ENCODE measurements at places on chromosomes 4 and X.

DNA sequence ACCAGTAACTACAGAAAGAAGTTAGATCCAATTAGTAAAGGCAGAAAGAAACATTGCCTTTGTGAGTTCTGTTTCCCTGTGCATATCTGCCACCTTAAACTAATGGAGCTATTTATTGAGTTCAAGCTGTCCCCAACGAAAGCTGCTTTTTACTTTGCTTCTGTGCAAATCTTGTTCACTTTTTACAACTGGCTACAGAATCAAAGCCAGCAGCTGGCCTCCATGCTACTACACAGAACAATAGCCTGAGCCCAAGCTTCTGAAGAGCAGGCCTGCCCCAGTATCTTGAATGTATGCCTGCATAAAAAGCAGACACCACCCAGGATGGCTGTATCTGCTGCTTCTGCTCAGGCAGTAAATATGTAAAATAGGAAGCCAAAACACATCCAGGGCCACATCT lies 28.1 kb downstream of the ANK2 start:
- DNase-seq, result no peak

- no peak for DNase-seq
Measured at GRCh38 chr4:114563536-114564315, 34.9 kb upstream of the UGT8 start.

DNA sequence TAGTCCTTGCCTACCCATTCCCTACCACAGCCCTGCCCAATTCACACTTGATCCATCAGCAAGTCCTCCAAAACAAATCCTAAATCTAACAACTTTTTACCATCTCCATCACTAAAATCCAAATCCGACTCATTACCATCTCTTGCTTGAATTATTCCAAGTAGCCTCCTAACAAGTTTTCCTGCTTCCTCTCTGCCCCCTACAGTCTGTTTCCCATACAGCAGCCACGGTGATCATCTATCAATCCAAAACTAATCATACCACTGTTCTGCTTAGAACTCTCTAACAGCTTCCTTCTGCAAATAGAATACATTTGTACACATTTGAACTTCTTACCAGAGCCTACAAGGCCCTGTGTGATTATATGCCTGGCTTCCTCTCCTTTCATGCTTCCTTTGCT lies 133.0 kb downstream of the SHROOM4 start:
- no peak for DNase-seq

DNA sequence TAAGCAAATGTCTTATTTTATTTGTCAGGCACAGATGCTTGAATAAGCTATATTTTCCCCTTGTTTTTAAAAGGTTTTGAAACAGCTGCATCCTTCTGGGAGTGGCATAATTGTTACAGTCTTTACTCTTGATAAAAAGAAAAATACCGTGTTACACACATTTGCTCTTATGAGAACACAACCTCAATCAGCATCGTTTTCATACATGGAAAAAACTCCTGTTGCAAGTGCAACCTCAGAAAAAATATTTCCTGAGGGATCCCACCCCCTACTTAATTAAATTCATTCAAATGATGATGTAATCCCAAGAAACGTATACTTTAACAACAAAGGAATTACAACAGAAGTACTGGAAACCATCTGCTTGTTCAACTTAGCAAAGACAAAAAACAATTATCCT lies 58.6 kb downstream of the SMAD1 start:
- DNase-seq, result no peak

DNA sequence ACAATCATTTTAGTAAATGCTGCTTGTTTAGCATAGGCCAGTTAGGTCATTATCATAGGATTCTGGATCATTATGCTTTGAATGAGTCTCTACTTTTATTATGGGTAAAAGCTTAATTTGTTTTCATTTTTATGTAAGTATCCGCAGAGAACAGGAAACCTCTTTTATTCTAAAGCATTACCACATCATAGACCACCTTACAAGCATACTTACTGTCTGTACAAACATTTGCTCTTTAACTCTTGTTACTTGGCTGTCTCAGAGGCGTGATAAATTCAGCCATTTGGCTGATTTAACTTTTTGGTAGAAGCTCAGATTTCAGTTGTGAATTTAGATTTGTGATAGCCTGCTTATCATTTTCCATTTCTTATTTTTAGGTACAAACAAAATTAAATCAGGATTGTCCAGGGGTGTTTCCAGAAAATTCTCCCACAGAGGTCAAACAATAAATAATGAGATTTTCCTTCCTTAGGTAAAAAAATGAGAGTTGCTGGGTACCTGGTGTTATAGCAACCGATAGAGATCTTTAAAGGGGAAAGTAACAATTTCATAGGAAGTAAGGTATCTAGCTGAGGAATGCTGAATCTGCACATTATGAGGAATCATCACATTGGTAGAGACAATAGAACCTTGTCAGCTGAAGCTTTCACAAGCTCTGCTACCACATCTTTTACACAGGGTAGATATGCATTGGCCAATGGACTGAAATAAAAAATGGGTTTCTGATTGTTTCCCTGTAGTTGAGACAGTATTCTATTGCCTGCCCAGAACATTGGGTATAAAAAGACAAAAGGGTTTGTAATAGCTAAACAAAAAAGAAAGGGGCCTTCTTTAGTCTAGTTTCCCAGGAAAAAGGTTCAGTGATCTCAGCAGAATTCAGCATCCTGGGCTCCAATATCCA lies 62.5 kb downstream of the NDNF start:
- DNase-seq, result no peak

DNA sequence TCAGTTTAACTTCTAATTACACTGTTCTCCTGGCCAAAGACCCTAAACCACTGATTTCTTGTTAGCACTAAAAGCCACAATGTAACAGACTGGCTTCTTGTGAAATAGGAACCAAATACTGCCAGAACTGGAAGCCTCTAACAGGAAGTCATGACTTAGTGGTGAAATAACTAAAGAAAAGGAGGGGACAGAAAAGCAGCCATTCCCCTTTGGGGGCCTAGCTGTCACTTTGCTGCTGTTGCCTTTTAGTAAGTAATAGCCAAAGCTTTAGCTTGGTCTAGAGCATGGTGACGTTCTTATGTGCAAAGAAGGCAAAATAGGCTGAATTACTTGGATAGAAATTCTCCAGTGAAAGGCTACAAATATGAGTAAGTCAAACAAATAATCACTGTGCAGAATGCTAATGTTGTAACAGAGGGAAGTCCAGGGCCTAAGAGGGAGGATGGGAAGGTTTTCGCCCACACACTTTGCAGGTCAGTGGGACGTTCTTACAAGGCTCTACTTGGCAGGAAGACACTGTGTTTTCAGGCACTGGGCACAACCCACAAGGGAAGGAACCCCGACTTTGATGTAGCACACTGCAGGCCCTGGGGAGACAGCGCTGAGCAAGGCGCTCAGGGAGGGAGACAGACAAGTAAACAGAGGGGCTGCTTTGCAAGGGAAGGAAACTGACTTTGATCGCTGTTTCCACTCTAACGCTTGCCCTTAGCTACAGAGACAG lies 16.7 kb downstream of the GAB3 start:
- no peak for DNase-seq

GRCh38 chrX:136759968-136760367 lies 20.8 kb downstream of the ARHGEF6 start:
- DNase-seq, result no peak

- no peak for DNase-seq
Measured at GRCh38 chr4:47525154-47525819, 40.2 kb downstream of the ATP10D start.

GRCh38 chr4:28287831-28288233 lies 1427.2 kb downstream of the STIM2 start:
- no peak for DNase-seq

- no peak for DNase-seq
Measured at GRCh38 chrX:10173331-10173900, 16.6 kb downstream of the CLCN4 start.

DNA sequence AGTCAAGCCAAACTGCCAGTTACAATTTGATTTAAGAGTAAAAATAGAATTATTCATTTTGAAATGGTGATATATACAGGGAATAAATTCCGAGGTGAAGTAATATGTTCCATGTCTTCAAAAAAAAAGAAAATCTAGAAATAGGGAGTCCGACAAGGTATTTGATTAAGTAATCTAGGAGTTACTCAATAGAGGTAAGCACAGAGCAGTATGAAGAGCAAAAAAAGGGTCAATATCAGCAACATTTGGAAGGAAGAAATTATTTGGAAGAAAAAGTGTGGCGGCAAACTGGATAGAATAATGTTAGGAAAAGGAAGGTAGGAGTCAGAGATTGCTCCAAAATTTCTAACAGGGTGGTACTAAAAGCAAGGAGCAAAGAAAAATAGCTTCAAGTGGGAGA lies 113.7 kb upstream of the BMP3 start:
- no peak for DNase-seq

DNA sequence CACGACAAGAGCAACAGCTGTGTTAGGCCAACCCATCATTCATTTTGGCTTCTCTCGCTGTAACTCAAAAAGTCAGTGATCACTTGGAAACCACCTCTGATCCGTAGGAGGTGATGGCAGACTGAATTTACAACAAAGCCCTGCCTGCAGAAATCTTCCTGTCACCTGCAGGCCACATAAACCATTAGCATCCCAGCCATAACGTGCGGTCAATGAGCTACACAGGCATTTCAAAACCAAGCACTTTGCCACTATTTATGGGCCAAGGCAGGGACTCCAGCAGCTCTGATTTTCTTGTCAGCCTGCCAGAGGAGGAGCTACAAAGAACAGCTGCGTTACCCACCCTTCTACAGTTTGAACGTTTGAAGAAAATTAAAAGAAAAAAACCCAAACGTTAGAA lies 228.1 kb upstream of the PPARGC1A start:
- DNase-seq, result no peak

- no peak for DNase-seq
Measured at GRCh38 chr4:83152746-83153145, 38.2 kb upstream of the PLAC8 start.

- DNase-seq, result no peak
Measured at GRCh38 chr4:139854668-139855403, 189.2 kb downstream of the MGST2 start.

GRCh38 chrX:153496590-153496959 lies 1.8 kb downstream of the BGN start:
- no peak for DNase-seq

DNA sequence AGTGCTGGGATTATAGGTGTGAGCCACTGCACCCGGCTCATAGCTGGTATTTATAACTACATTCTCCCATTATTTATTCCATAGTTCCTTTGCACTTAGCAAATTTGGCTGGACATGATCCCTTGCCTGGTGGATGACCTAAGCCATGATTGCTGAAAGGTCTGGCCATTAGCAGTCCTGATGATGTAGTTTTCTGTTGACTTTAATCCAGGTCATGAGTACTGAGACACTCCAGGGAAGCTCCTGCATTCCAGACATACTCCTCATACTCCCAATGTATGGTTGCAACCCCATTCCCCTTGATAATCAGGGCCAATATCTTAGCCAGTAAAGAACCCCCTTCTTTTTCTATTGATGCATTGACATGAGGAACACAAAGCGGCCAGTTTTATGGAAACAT lies 24.4 kb upstream of the MGST2 start:
- DNase-seq, result no peak

GRCh38 chrX:151239751-151240150 lies 63.4 kb downstream of the GPR50 start:
- DNase-seq, result no peak

- no peak for DNase-seq
Measured at GRCh38 chr4:83454686-83455085, 937 bp downstream of the HELQ start.

DNA sequence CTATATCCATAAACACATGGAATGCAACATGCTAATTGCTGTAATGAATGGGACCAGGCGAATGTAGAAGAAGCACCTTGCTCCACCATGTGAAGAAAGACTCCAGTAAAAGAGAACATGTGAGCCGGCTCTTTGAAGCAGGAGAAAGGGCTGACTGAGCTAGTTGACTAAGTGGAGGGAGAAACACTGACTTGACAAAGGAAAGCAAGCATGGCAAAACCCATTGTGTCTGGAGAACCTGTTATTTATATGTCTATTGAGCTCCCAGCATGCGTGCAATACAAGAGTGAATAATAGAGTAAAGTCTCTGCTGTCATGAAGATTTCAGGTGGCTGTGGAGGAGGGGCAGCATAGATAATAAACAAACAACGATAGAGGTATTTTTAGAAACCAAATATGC lies 559.9 kb downstream of the RAB28 start:
- no peak for DNase-seq

- DNase-seq, result no peak
Measured at GRCh38 chrX:150459196-150459595, 96.1 kb downstream of the MAMLD1 start.

DNA sequence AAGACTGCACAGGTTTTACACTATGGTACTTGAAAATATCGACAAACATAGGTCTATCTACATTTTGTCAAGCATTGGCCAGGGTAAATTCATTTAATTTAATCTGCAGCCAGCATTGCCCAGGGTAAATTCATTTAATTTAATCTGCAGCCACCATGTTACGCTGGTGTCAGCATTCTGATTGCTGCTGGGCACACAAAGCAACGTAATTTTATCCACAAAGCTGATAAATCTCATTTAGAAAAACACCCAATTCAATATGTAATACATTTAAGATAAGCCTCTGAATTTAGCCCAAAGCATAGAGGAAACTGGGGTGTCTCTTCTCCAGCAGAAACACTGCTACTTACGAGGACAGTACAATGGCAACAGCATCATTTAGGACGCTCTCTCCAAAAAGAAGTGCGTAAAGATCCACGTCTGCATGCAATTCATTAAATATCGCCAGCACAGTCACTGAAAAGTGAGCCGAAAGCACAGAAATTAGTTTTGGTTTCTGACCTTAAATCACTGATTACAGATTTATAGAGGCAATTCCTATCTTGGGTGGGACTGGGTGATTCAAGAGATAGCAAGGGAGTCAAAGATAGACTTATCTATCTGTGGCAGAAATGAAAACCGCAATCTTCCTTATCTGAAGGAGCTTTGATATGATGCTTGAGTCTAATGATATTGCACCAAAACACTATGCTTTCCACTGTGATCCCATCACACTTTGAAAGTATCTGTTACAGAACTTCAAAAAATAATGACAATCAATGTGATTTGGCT lies 88.8 kb downstream of the CHST7 start:
- DNase-seq, result no peak

GRCh38 chr4:184503869-184504300 lies 29.5 kb upstream of the IRF2 start:
- DNase-seq, result no peak

Data from activated CD4-positive, CD25-positive, alpha-beta regulatory T cell (primary cell).